ENCODE measurements at places on chromosomes 3 and 15.

- no peak for DNase-seq
Measured at GRCh38 chr15:46343196-46343935, 708.5 kb downstream of the SQOR start.

- DNase-seq = no peak
Measured at GRCh38 chr3:71252466-71252865, 331.1 kb downstream of the FOXP1 start.

- no peak for DNase-seq
Measured at GRCh38 chr15:92074101-92074500, 220.6 kb downstream of the SLCO3A1 start.

DNA sequence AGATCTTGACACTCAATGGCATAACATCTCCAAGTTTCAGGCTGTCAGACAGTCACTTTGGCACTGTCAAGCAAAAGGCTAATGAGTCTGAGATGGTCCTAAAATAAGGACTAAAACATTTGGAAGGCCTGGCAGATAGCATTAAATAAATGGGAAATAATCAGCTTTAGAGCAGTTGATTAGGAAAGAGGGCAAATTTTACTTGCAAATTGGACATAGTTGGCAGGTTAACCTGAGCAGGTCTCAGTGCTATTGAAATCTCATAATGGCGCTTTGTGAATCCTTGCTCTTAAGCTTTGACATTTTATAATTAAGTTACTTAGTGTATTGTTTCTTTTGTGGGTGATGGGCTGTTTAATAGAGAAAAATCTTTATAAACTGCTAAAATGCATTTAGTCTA, 1003.1 kb upstream of the GBE1 start:
- no peak for DNase-seq

DNA sequence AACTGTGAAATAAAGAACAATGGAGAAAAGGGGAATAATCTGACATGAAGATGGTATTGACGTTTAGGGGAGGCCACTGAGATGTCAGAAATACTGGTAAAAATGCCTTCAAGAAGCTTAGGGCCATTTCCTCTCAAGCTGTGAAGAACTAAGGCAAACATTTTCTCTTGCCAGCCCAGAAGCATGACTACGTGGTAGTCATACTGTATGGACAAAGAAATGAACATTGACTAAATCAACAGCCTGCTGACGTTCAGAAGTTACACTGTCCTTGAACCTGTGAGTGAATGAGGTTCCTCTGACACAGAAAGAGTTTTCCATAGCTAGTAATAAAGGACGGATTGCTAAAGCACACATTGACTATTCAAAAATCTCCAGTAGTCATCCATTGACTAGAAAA, 121.0 kb downstream of the P3H2 start:
- DNase-seq = no peak

GRCh38 chr3:24499991-24500390, 5.3 kb upstream of the THRB start:
- DNase-seq = no peak

GRCh38 chr3:158105119-158105709, 1.0 kb downstream of the SHOX2 start:
- DNase-seq = no peak

GRCh38 chr3:132261506-132261905, 55.7 kb upstream of the ACP3 start:
- no peak for DNase-seq

DNA sequence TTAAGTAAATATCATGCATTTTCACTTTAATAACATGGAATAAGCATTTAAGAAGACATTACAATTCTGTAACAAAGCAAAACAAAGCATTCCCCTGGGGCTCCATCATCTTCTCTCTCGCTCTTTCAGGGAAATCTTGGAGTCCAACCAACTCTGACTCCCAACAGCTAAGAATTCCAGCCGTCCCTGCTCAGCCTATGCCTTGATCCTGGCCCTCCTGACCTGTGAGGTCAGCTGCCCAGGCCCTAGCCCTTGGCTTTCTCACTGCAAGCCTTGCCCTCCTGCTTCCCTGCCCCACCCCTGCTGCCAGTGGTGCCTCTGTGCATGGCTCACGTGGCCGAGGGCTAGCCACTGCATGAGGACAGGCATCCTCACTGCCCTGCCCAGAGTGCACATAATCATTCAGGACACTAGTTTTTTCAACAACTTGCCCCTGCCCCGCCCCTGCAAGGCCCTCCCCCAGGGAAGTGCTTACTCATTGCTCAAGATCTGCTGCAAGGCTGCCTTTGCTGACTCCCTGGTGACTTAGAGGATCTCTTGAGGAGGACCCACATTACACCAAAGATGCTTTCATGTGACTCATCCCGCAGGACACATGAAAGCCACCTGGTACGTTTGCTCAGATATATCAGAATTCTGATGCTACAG, 37.6 kb downstream of the MTMR10 start:
- DNase-seq = no peak

- DNase-seq = no peak
Measured at GRCh38 chr3:123467046-123467445, 18.2 kb upstream of the ADCY5 start.

- no peak for DNase-seq
Measured at GRCh38 chr3:24773798-24774197, 279.1 kb upstream of the THRB start.

DNA sequence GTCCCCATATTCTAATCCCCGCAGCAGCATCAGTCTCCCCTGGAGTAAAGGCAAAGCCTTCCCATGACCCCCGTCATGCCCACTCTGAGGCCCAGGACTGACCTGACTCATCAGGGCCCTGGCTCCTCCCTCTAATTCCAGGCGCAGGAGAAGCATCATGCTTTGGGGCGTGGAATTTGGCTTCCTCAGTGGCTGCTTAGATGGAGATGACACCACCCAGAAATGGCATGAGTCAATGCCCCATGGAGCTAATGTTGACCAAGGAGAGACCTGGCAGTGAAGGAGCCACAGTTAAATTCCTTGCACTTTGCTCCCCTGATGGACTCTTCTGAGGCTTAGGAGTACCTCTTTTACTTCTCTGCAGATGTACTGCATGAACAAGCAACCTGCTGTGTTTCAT, 204.2 kb upstream of the PROK2 start:
- DNase-seq = no peak

DNA sequence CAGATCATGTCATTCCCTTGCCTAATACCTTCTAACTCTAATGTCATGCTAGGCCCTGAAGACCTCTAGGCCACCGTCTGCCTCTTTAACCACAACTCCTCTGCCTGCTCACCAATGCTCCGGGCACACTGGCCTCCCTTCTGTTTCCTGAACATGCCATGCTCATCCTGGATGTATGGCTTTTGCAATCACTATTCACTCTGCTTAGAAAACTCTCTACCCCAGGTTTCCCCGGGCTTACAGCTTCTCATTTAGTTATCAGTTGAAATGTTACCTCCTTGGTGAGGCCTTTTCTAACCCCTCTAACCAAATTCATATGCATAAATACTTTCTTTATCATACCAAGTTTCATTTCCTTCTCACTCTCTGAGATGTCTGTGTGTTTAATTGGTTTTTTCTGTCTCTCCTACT, 727.8 kb upstream of the CFAP20DC start:
- no peak for DNase-seq

DNA sequence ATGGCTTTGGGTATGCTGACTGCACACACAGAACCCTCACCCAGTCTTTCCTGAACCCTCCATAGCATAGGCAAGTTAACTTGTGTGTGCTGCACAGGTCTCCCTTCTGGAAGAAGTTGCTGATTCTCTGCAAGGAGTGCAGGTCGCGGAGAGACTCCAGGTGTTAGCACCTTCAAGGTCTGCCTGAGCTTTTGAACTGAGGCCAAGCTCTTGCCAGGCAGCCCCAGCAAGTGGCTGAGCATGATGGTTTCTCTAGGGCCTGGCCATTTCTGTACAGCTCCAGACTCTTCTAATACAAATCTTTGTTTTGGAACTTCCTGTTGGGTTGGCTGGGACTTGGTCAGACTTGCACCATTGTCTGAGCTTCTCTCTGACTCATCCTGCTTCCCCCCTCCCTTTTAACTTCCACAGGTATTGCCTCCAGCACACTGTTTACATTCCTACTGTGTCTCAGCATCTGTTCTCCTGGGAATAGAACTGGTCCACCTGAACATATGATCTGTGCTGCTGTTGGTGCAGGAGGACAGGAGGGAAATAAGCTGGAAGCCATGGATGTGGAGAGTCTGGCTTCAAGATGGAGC, 53.3 kb downstream of the KY start:
- no peak for DNase-seq

DNA sequence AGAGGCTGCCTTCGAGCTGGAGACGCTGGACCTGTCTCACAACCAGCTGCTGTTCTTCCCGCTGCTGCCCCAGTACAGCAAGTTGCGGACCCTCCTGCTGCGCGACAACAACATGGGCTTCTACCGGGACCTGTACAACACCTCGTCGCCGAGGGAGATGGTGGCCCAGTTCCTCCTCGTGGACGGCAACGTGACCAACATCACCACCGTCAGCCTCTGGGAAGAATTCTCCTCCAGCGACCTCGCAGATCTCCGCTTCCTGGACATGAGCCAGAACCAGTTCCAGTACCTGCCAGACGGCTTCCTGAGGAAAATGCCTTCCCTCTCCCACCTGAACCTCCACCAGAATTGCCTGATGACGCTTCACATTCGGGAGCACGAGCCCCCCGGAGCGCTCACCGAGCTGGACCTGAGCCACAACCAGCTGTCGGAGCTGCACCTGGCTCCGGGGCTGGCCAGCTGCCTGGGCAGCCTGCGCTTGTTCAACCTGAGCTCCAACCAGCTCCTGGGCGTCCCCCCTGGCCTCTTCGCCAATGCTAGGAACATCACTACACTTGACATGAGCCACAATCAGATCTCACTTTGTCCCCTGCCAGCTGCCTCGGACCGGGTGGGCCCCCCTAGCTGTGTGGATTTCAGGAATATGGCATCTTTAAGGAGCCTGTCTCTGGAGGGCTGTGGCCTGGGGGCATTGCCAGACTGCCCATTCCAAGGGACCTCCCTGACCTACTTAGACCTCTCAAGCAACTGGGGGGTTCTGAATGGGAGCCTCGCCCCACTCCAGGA, 21.1 kb downstream of the NRROS start:
- DNase-seq = no peak

DNA sequence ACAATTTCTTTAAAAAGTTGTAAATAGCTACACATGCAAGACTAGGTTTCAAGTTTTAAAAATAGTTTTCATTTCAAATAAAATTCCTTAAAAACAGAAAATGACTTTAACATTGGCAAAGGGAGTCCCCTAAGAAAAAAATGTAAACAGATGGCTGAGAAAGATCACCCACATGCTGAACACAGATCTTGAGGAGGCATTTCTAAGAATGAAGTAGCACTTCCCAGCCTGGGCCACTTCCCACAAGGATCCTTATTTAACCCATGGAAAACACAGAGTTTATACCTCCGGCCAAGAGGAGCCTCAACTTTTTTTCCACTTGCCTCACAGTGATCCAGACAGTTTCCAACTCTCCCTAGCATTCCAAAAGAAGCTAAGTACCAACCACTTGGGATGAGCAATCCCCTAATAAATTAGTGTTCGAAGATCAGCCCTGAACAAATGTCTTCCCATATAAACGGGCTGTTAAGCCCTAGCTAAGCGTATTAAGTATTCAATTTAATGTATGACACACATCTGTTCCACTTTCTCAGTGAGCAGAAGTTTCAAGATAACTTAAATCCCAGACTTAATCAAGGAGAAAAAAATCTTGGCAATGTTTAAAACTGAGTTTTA, 61.4 kb downstream of the GADL1 start:
- DNase-seq = no peak

DNA sequence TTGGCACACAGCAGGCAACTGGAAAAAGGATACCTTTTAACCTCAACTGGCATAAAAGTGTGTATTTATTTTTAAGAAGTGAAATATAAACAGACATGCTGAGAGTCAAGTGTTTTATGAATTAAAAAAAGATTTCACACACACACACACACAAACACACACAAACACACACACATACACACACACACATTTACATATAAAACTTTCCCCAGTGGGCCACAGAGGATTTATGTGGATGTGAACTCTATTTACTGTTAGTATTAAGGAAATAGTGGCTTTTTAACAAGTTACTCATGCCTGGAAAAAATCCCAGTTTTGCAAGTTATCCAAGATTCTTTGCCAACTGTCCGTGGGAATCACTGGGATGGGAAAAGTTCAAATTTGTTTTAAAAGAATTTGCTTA, 725.9 kb upstream of the NR2F2 start:
- DNase-seq = no peak

DNA sequence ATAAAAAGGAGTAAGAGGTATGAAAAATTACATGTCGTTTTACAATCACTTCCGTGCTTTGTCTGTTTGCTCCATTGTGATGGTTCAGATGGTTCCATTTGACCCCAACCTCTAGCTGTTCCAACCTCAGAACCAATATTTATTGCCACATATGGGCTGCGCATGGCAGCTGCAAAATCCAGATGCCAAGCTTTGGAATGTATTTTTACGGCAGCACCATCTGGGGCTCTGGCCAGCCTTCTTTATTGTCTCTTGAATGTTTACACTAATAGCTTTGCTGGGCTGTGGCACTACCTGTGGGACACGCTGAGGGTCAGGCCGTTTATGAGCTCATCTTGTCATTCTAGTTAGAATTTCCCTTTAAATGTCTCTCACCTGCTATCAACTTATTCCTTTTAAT, 219.8 kb downstream of the ROBO2 start:
- no peak for DNase-seq

DNA sequence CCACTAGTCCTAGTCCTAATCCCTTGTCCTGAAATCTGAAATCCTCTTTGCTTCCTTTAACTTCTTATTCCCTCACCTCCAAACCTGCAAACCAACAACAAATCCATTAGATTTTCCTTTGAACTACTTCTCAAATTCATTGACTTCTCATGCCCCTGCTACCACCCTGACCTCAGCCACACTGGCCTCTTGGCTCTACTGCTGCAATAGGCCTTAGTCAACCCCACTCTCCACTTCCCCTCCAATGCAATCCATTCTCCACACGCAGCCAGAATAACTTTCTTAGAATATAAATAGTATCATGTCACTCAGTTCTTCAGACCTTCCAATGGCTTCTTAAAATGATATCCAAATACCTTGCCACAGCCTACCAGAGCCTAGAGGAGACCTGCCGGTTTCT, 131.1 kb upstream of the GADL1 start:
- DNase-seq = no peak

- no peak for DNase-seq
Measured at GRCh38 chr15:74958320-74958907, 1.8 kb upstream of the RPP25 start.

DNA sequence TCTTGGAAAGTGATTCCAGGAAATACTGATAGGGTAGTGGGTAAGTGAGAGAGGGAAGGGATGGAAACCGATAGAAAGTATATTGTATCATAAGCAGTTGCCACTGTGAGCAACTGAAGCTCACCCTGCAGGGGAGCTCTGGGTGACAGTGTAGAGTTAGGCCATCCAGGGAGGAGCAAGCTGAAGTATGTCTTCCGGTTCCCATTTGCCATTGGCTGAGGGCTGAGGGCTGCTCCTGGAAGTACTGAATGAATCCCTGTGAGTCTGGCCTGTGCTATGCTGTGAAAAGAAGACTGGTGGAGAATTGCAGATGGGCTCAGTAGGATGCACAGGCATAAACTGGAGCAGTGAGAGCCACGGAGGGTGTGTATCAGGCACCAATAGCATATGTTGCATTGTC, 348.3 kb downstream of the MFSD1 start:
- no peak for DNase-seq
